ENCODE measurements at places on chromosomes 11 and 22.

DNA sequence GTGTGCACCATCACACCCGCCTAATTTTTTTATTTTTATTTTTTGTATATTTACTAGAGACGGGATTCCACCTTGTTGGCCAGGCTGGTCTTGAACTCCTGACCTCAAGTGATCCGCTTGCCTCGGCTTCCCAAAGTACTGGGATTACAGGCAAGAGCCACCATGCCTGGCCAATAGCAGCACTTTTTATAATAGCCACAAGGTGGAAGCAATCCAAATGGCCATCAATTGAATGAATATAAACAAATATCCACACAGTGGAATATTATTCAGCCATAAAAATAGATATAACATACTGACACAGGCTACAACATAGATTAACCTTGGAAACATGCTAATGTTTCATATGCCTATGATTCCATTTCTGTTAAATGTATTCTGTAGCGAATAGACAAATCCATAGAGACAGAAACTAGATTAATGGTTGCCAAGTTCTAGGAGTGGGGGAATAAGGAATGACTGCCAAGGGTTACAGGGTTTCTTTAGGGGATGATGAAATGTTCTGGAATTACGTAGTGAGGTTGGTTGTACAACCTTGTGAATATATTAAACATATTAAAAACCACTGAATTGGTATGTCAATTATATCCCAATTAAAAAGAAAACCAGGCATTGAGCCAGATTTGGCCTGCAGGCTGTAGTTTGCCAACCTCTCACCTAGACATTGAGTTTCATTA, 4.8 kb downstream of the VPS51 start:
- ATAC-seq = no peak

- ATAC-seq = no peak
Observed at GRCh38 chr11:28140689-28141455, 32.7 kb downstream of the METTL15 start.

GRCh38 chr11:36258730-36259360, 30.4 kb downstream of the COMMD9 start:
- peak; percentile 93 for ATAC-seq

DNA sequence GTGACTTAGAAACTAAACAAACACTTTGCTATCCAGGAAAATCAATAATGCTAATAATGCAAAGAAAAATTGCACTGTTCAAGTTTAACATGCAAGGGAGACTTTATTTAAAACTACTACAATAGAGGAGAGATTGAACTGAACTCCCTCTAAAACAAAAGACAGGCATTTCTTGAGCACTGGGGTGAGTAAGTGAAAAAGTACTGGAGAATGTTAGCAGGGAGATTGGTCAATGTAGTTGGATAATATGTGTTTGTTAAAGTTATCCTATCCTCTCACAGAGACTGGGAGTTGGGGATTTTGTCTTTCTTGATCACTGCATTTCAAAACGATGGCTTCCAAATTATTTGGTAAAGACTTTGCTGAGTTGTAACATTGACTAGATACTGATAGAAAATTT, 77.6 kb downstream of the LUZP2 start:
- no peak for ATAC-seq

All from motor neuron (in vitro differentiated cells).